ENCODE measurements at places on chromosomes 11 and 22.

DNA sequence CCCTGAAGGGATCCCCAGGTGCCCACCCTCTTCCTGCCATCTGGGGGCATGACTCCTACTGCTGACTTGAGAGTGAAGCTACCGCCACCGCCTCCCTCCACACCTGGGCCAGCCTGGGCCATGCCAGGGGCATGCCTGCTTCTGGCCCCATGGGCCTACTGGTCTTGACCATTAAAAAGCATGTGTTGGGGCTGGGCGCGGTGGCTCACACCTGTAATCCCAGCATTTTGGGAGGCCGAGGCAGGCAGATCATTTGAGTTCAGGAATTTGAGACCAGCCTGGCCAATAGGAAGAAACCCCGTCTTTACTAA lies 37.7 kb upstream of the CCDC188 start:
- no peak for DNase-seq

DNA sequence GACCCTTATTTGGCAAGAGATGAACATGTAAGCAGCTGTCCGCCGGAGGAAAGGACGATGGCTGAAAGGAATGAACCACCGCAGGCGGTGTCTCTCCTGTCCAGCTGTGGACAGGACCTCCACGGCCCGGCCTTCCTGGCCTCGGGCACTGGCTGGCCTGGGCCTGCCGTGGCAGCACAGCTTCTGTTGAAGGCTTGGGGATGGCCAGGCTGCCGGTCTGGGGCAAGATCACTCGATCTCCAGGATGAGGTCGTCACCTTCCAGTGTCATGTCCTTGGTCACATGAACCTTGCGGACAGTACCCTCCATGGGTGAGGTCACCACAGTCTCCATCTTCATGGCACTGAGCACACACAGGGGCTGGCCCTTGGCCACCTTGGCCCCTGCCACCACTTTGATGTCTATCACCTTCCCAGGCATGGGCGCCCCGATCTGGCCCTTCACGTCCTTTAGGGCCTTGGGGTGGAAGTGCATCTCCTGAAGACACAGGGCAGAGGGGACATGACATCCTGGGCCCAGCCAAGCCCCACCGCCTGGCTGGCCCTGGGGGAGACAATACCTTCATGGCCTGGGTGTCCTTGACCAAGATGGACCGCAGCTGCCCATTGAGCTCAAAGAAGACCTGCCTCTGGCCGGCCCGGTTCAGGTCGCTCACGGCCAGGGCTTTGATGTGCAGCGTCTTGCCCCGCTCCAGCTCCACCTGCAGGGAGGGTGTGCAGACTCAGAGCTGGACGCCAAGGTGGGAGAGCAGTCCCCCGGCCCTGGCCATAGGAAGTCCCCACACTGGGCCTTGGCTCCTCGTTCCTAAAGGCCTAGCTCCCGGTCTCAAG lies 5.6 kb downstream of the RCE1 start:
- no peak for DNase-seq

DNA sequence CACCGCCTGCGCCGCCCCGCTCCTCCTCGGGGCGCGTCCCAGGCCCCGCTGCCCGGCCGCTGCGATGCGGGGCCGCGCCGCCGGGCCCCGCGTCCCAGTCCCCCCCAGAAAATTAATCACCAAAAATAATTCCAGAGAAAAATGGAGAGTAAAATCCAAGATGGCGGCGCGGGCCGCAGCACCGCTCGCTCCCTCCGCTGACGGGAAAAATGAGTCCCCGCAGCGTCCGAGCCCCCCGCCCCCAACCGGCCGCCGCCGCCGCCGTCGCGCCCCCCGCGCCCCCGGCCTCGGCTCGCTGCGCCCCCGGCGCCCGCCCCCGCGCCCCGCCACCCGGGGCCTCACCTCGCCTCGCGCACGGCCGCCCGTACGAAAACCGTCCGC lies at the start of gene KMT5B:
Gene KMT5B (minus strand): TSS at position 162 of the 381 bp plus-strand sequence. CDS start 23,220 bp downstream, outside the sequence.
- peak; percentile 33 for DNase-seq

DNA sequence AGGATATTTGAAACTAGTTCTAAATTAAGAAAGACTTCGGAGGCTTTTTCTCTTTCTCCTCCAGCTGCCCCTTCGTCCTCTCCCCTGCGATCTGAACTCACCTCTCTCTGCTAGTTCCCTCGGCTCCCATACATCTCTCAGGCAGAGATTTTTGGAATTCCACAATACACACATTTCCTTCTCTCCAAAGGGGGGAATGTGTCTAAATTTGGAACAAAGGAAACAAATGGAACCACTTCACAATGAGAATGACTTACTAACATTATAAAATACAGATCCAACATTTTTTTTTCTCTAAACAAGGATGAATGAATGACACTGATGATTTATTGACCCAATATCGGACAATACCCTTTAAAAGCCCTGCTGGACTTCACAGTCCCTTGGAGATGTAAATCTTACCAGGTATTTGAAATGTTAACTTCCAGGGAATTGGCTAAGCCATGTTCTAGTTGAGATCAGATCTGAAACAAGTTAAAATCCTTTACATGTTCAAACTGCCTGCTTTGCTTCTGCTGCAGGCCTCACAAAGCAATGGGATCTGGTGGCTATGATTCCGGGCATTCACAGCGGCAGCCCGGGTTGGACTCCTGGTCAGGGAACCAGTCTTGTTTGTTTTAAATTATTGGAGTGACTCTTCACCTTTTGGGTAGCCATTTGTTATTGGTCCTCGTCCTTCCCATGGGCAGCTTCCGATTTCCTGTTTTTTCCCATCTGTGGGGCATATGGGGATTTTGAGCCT lies 20.5 kb upstream of the GSTP1 start:
- no peak for DNase-seq

DNA sequence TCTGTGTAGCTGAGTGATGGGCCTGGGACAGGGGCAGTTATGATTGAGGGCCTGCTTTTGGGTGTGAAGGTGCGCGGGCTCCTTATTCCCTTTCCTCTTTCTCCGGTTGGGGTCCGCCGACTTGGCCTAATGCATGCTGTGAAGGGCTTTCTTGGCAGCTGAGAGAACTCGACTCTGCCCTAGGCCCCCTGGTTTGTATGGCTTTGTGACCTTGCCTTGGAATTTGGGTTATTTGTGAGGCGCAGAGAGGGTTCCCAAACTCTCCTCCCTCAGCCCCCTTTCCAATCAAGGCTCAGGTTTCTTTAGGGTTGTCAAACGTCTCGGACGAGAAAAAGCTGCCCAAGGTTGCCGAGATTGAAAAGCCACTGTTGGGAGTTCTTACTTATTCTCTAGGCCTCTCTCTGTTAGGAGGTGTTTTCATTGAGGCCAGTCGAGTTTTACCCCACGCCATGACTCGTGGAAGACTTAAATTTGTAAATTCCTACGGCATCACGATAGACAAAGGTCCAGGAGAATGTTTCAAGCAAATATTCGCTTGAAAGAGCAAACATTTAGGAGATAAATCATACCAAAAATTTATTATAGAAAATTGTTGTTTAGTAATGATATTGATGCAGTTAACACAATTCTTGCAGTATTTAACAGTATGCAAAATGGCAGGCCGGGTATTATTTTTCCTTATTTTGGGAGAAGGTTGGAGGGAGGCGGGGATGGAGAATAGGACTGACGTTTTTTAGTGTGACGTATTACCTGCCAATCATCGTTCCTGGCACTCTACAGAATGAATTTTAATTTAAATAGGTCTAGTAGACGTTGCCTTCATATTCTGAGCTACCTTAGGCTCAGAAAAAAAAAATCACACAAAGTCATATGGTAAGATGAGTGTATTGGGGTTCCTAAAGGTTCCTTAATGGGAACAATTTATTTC lies 689 bp downstream of the PDHX start:
- DNase-seq = peak; percentile 5
